Sciatic nerve (tissue), 2 donors: ENCODE measurements at places on chromosomes 4 and X.

DNA sequence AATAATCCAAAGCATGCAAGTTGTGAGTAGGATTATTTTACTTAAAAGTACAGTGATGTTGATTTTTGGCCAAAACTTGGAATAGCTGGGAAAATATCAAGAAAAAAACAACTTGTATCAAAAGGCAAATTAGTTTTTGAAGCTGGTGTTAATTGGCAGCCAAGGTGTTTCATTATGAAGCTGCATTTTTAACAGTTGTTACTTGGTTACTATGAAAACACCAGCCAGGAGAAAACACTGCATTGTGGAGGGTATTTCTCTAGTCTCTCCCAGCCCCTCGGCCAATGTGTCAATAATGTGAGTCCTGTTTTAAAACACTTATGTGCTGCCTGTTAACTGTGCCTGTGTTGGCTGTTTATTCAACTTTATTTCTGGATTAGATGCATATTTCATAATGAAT lies 733.4 kb downstream of the ADGRL3 start:
- no peak for DNase-seq

- no peak for DNase-seq
Measured at GRCh38 chrX:48787505-48788443, 1.4 kb downstream of the GATA1 start.

- peak; percentile 84 for DNase-seq
Measured at GRCh38 chrX:115892787-115893671, 277.5 kb upstream of the AGTR2 start.

- DNase-seq: no peak
Measured at GRCh38 chr4:57865264-57865663, 755.1 kb upstream of the IGFBP7 start.

DNA sequence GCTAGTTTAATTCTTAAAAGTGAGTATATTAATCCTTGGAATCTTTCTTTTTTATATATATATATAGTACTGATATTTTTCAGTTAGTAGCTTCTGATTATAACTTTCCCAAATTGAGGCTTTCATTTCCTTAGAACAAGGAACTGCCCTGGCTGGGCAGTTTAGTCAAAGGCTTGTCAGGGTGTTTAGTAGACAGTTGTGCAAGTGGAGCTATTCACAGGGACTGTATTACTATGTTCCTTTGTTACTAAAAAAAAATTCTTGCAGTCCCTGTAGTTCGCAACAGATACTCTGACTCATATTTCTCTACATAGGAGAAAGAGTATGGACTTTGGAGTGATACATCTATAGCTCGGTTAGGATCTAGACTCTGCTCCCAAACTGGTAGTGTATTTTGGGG lies 20.8 kb downstream of the USO1 start:
- no peak for DNase-seq

DNA sequence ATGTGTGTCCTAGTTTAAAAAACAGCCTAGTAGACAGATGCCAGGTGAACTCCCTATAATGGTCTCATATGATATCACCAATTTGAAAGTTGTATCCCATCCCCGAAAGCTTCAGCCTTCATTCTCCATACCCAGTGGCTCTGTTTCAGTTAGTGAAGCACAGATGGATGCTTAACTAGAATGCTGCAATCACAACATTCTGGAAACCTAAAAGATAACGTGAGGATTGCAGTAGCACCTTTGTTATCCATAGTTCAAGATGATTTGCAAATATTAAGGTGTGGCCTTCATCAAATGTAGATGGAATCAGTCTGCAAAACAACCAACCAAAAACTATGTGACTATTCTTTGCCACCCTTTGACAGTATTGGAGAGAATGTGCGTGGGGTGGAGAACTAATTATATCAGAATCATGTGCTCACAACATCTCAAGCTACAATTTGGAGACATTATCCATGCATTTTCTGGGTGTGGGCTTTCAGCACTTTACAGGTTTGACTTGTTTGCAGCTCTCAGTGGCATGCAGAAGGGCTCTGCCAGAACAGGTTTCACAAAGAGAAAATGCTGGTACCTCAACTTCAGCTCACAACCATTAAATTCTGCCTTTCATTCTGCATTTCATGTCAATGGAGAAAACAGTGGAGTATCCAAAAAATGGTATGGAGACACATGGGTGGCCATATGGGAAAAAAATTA lies 18.3 kb upstream of the PPID start:
- DNase-seq: no peak

DNA sequence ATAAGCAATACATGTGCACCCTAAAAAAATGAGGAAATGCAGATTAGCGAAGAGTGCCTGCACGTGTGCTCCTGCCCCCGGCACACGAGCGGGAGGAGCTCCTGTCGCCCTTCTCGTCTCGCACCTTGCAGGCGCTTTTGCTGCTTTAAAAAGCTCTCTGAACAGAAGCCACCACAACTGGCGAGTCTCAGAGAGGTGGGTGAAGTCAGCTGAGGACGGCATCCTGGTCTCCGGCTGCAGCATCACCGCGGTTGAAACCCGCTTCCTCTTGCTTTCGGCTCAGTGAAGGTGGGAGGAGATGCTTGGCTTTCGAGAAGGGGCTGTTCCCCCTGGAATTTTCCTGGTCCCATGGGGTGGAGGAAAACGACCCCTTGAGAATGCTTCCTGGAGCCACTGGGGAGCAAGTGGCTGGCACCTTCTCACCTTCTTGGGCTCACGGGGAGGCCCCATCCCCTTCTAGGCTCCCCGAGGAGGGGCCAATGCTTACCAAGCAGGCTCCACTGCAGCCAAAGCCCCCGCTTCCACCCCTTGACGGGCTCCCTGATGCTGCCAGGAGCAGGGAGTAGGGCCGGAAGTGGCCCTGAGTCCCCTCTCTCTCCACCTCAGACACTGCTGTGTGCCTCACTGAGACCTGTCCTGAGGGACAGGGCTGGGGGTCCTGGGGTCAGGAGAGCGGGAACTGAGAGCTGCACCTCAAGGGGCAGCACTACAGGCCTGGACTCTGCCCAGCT lies 29.2 kb upstream of the MXD4 start:
- DNase-seq: peak; percentile 41
